Uterus (tissue), 4 donors: ENCODE measurements at places on chromosomes 2 and 18. TPM values are rescaled to one million over a fixed set of nuclear protein-coding genes. Genes with fewer than 3 reads are reported as not detected.

Gene DCDC2C
- total RNA-seq: not detected

Gene EPAS1
- 35.0 TPM for total RNA-seq

Gene SLC9A4
- total RNA-seq: 1.2 TPM

Gene CENPA
- total RNA-seq: not detected

Gene TMEM247
- not detected for total RNA-seq

Gene SOWAHC
- total RNA-seq: 6.4 TPM

Gene INHBB
- total RNA-seq: 2.9 TPM

Gene ODC1
- total RNA-seq: 59.6 TPM

Gene MALL
- 46.4 TPM for total RNA-seq

Gene ASB18
- total RNA-seq: not detected

Gene CGREF1
- total RNA-seq: 7.7 TPM

Gene FARP2
- total RNA-seq: 20.0 TPM

Gene UGT1A4
- total RNA-seq: not detected

Gene GALNT14
- 0.58 TPM for total RNA-seq

Gene REG3G
- not detected for total RNA-seq

Gene TSPYL6
- not detected for total RNA-seq
